ENCODE measurements at places on chromosomes 6 and 20.

DNA sequence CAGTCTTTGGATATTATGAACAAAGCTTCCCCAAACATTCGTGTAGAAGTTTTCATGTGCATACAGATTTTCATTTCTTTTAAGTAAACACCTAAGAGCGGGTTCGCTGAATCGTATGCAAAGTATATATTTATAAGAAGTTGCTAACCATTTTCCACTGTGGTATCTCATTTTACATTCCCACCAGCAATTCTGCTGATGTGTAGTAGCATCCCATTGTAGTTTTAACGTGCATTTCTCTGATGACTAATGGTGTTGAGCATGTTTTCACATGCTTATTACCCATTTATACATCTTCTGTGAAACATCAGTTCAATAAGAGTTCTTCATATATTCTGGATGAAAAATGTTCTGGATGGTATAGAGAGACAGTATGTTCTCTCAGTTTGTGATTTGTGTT lies 97.4 kb downstream of the IYD start:
- DNase-seq, result no peak

DNA sequence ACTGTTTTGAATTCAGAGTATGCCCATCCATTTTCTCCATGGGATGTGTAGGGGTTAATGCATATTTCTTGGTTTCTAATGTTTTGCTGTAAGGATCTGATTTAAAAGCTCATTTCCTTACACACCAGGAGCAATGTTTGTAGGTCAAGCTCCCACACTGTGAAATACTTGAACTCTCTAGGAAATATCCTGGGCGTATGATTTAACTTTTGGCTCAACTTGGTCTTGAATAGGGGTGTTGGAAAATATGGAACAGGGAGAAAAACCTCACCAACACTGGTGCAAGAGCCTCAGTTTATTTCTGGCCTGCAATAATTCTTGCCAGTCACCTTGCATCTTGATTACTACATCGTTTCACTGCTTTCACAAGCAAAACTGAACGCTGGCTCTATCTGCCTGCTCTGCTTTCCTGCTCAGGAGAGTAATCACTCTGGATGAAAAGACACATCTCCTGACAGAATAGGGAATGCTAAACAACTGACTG lies 25.1 kb upstream of the RFPL4B start:
- no peak for DNase-seq

DNA sequence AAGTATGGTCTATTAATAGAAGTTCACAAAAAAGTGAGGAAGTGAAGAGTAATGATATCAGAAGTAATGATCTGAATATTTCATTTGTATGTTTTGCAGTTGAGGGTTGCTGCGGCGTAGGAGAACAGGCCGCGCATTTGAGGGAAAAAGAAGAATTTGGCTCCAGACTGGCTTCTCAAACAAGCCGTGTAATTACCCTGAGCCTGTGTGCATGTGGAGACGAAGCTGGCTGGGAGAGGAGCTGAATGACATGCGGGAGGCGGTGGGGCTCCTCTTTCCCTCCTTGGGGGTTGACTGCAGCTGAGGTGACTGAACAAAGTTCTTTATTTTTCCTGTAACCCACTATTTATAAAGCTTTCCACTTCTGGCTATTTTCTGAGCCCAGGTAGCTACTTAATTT lies 115.5 kb upstream of the AFDN start:
- DNase-seq, result no peak

- no peak for DNase-seq
These were observed 9.0 kb downstream of the MOXD1 start for GRCh38 chr6:132392270-132392646.

DNA sequence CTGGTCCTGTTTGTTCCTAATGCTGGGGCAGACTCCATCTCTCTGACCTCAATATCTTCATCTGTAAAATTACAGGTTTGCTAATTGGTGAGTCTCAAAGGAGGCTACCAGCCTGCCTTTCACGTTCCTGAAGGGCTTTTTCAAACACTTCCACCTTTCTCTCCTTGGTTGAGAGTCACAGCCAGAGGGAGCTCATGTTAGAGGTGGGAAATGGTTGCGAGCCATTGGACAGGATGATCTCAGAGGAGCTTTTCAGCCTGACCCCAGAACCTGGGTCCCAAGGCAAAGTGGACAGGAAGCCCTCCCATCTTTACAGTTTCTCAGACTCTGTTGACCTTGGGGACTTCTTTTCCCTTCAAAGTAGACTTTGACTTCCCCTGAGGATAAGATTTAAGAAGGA lies 37.6 kb downstream of the NDUFAF5 start:
- DNase-seq, result no peak

DNA sequence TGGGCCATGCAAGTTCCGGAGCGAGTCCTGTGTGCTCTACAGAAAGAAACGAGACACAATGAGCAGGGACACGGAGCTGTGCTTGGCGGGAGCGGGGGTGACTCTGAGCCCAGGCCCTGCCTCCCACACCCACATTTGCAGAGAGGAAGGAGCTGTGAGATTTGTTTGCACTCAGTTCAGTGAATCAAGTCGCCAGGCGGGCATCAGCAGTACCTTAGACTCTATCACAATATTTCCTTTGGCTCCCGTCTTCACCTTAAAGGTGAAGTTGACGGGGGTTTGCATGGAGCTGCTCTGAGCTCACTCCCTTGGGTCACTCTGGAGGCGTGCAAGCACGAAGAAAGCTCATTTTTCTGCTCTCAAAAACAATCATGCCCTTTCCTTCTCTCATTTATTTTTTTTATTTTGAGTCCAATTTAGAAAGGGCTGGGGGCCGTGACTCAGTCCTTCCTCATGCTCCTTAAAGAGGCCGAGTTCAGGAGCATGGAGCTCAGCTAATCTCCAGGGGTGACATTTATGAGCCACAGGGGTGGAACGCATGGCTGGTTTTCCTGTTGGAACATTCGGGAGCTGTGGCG lies 188.2 kb downstream of the NFATC2 start:
- DNase-seq, result no peak

- DNase-seq, result no peak
These were observed 4.8 kb upstream of the PMEPA1 start for GRCh38 chr20:57714409-57715267.

DNA sequence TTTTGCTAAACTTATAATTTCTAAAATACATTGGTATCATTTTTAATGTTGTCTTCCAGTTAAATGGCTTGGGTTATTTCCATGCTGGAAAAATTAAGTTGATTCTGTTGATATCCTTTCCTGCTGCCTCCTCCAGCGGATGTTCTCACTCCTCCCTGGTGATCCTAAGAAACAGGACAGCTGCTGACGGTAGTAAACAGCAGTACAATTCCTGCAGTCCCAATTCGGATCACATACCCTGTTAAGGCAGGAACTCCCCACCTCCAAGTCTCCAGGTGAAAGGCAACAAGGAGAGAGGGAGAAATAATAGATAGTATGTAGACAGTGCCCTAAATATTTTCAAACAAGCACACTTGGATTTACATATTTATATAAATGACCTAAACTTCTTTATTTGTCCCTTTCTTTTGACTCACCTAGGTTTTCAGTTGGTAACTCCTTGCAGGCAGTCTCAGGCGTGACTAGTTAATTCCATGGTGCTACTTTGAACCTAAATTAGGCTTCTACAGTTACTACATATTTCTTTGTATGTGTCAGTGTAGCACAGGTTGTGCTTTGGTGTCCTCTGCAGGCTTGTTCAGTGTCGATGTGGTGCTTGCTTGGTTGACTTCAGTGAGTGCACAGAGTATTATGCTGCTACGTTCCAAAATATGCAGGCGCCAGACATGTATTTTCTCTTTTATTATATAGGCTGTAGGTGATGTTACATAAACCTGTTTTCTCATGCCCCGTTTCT lies 126.0 kb downstream of the ADGRB3 start:
- DNase-seq, result no peak

- DNase-seq, result no peak
These were observed 22.9 kb upstream of the PAX1 start for GRCh38 chr20:21682521-21682954.
